ENCODE measurements at places on chromosomes 1 and 21.

DNA sequence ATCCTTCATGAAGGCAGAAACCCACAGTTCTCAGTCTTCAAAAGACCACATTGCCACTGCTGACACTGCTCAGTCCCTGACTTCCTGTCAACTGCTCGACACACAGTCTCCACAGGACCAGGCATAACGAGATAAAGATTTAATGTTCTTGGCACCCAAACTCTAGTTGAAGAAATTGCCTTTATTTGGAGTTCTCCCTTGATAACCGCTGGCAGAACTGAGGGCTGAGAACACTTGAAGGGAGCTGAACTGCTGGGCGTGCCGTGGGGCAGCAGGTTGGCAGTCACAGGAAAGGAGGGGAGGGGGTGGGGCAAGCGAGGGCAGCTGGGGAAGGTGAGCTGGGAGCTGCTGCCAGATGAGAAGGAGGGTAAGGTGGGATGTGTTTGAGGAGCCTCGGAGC lies 15.9 kb downstream of the HENMT1 start:
- DNase-seq, result no peak

- DNase-seq, result peak; percentile 19
Measured at GRCh38 chr1:33147997-33148314, 33.9 kb downstream of the TRIM62 start.

- no peak for DNase-seq
Measured at GRCh38 chr1:19342062-19342750, 30.1 kb downstream of the SLC66A1 start.

DNA sequence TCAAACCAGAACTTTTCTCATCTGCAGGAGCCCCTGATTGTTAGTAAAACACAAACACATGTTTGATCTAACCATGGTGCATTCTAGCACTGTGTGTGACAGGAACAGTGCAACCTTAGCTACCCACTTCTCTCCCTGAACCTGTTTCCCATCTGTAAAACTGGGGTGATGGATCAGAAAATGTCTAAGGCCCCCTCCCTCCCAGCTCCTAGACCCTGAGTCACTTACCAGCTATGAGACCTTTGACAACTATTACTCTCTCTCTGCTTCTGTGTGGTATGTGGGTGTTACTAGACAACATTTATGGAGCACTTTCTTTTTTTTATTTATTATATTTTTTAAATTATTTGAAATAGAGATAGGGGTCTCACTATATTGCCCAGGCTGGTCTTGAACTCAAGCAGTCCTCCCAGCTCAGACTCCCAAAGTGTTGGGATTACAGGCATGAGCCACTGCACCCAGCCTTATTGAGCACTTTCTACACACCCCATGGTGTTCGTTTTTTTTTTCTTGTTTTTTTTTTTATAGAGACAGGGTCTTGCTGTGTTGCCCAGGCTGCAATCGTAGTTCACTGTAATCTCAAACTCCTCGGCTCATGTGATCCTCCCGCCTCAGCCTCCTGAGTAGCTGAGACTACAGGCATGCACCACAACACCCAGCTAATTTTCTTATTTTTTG lies 2.6 kb downstream of the INPP5B start:
- DNase-seq, result no peak

Data from NCI-H1694 treated with DMSO at 0.1 percent for 48 hours (cell line).